ENCODE measurements at places on chromosomes 13 and 19.

GRCh38 chr13:99071666-99072065, 93.8 kb upstream of the DOCK9 start:
- DNase-seq, result no peak

DNA sequence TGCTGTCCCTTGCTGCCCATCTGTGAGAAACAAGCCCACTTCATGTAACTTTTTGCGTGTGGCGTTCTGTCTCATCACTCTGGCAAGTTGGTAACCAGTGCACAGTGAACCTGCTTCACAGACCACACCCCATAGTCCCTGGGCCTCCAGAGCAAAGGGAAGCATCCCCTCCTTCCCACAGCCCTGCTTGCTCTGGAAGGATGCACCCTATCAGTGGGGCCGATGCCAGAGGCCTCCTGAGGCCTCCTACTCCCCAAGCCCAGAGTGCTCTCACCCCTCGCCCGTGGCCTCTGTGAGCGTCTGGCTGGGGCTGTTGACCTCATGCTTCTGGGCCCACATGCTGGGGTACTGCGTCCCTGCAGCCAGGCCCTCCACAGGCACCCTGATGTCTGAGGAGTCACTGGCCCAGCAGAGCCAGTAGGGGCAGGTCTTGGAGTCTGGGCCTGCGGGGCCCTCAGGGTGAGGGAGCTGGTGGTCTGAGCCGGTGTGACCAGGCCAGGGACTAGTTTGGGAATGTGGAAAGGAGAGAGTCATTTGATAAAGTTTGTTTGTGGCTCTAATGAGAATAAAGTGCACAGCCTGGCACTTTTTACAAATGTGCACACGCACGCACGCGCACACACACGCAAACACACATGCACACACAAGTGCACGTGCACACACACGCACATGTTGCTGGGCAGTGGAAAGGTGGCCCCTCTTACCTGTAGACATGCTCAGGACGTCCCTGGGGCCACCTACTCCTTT, 5.1 kb downstream of the TMEM86B start:
- DNase-seq, result no peak

- DNase-seq, result no peak
Measured at GRCh38 chr13:21436582-21436981, 22.5 kb downstream of the ZDHHC20 start.

DNA sequence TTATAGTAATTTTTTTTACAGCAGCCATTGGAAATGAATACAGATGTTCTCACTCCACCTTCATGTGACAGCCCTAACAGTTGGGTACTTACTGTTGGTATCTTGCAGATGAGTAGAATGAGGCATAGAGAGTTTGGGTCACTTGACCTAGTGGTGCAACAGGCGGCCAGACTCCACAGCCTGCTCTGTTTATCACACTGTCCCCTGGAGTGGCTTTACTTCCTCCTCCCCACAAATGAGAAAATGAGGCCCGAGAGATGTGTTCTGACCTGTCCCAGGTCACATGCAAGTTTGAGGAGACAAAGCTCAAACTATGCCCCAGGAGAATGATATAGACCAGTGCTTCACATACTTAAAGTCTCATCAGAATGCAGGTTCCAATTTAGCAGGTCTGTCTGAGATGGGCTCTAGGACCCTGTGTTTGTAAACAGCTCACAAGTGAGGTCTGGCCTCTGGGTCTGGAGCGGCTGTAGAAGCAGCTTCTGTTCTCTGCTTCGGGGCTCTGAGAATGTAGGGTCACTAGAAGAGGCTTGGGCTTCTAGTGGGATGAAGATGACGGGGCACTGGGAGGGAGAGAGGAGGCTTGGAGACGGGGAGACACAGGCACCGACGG, 37.4 kb upstream of the RCBTB2 start:
- DNase-seq, result no peak

DNA sequence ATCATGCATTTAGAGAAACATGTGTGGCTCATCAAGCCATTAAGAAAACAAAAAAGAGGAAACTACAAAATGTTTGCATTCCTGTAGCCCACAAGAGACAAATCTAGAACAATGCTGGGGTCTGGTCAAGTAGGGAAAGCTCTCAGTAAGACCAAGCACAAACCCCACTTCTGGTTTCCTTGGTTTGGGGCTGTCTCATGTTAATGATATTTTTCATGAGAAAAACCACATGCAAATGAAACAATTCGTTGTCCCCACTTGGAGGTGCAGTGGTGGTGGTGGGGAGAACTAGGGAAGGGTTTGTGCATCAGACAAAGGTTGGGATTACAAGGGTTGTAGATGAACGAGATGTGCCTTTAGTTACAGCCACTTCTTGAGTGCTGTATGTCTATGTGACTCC, 7.0 kb upstream of the RB1 start:
- DNase-seq, result no peak

Measured in activated naive CD8-positive, alpha-beta T cell treated with anti-CD3 and anti-CD28 coated beads, Interleukin-2, amount 50 U/mL, for 16 hours (primary cell).